ENCODE measurements at places on chromosomes 7 and 10.

DNA sequence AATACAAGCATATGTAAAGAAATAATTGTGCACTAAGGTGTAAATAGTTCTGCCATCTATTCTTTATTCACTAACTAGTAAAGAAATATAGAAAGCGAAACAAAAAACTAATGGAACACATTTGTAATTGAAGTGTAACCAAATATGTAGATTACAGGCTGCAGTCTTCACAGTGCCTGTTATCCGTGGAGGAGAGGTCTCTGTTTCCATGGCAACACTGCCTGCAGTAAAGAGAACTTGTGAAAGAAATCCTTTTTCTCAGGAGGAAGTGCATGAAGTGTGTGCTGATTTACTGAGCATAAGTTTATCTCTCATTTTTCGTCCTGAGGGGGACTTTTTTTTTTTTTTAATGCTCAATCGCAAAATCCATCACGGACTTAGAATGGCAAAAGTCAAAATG lies 102.5 kb downstream of the APBB1IP start:
- DNase-seq, result peak; percentile 37

DNA sequence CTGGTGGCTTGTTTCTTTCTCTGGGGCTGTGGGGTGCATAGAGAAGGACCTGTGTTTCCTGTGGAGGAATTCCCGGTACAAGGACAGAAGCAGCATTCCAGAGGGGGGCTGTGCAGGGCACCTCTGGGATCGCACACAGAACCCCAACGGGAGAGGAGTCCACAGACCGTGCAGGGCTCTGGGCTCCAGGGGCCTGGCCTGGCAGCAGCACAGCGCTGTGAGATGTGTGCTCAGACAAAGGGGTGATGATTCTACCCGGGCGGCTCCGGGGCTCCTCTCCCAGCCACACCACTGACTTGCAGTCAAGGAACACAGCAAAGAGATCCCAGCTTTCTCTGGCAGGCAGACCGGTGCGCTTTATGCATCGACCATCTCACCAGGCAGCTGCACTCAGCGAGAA lies 6.9 kb upstream of the SHH start:
- no peak for DNase-seq

- no peak for DNase-seq
Measured at GRCh38 chr7:92880212-92881090, 44.1 kb upstream of the CDK6 start.

DNA sequence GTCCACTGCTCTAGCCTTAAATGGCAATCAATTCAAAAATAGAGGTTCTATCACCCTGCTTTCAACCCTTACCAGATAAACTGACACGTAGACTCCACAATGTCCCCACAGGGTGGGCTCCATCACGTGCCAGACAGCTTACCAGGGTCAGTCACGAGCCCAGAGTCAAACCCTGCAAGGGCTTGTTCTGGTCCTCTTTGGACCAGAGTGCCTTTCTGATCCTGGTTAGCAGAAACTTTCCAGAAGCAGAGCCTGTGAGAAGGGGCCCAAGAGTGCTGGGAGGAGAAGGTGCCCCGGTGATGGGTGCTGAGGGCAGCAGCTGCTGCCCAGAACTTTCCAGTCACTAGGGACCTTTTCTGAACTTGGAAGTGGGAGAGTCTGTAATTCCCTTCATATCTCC lies 354 bp upstream of the GIMAP5 start:
- no peak for DNase-seq

GRCh38 chr7:118183428-118183785 lies 557 bp upstream of the LSM8 start:
- no peak for DNase-seq

- DNase-seq, result no peak
Measured at GRCh38 chr10:35641676-35642034, 441 bp downstream of the FZD8 start.
